T-helper 22 cell (primary cell): ENCODE measurements at places on chromosomes 4 and X.

DNA sequence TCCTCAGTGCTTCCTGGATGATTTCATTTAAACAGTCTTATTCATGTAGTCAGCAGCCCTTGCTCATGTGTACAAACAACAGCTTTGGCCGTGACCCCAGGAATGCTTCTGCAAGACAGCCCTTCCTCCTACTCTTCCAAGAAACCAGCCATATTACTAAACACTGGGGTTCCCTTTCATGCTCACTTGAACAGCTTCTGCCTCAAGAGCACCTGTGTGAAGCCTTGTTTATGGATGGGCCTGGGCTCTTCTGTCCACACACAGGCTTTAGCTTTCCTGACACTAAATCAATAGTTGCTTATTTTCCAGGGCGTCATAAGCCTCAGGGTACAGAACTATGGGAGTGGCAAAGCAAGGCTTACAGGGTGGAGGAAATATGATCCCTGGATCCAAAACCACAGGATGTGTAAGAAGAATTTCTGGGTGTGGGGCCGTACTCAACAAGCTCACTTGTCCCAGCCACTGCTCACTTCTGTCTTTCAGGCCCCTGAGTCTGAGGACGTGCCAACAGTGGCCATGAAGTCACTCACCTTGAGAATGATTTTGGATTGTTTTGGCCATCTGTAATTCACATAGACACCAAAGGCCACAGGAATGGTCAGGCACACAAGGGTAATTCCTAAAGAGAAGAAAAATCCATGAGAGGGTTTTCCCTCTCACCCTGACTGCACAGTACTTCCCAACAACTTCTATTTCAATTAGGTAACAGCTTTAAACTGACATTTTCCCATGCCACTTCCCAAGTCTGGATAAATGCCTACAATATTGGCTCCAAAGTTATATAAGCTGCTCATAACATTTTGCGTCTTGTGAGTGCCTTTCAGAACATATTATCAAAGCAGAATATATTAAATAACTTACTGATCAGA is 17.7 kb downstream of the SLC10A6 start:
- no peak for DNase-seq

DNA sequence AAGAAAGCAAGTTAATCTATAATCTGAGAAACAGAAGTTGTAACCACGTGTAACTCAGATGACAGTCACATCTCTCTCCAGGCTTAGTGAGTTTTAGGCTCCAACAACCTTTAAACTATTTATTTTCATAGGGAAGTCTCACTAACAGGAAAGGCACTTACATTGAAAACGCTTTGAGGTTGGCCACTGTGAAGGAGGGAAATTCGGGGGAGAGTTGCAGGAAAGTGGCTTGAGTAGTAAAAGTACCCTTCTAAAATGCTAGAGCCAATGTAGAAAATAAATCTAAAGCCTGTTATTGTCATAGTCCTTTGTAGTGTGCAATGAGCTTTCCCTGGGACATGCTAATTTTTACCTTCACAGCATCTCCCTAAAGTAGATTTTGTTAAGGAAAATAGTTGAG is 995 bp upstream of the NFXL1 start:
- no peak for DNase-seq

DNA sequence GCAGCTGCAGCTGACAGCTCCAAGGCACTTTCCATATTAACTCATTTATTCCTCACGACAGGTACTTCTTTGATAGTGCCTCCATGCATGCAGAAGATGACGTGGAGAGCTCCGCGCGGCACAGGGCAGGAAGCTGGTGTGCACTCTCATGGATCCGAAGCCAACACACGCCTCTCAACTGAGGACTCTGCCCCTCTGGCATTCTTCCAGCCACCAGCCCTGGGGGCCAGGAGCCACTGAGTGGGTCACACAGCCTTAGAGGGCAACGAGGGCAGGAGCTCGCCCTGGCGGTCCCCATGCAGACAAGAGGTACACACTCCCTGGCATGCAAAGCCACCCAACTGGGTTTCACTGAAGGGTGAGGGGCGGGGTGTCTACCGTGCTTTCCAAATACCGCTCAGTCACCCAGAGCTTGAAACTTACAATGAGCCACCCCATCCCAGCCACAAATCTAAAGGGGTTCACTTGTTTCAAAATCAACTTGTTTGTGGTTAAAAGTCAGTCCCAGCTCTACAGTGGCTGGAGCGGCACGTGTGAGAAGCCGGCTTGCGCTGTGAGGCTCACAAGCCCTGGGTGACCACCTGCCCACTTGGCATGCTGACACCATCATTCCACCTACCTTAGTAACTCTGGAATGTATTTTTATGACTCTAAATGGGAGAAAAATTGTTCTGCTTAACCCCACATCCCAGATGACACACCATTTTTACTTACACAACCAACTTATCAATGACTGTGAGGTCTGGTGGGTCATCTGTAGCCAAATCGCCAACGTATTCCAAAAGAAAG is 16.2 kb downstream of the NOP14 start:
- no peak for DNase-seq

- no peak for DNase-seq
Observed at GRCh38 chr4:31185014-31185585, 464.9 kb downstream of the PCDH7 start.

GRCh38 chr4:101160792-101161592 is 186.3 kb downstream of the PPP3CA start:
- no peak for DNase-seq

DNA sequence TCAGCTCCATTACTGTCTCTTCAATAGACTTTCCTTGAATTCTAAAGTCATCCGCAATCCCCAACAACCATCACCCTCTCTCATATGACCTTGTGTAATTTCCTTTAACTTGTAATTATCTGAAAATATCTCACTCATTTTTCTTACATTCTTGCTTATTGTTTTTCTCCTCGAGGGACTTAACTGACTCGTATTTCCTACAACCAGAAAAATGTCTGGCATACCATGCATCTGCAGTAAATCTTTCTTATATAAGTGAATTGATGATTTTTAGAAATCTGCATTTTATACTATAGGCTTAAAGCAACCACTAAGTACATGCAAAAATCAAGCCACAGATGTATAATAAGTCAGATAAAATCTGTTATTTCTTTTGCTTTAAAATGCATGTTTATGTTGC is 276.7 kb downstream of the UNC5C start:
- no peak for DNase-seq

DNA sequence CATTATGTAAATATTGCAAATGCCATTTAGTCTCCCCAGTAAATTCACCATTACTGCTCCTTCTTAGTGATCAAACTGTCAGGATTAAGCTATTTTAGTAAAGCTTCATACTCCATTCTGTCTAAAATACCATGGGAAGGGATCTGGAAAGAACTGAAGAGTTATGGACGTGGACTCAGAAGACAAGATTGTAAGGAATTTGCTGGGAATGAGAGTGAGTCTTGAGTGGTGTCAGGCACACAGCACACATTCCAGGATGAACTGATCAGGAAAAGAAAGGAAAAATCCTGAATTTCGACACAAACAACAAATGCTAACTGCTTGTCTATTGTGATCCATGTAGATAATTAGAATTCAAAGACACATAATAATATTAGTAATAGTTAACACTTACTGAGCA is 311.0 kb downstream of the CENPC start:
- no peak for DNase-seq

- DNase-seq = no peak
Observed at GRCh38 chrX:146396409-146396808, 413.2 kb upstream of the CXorf51B start.

DNA sequence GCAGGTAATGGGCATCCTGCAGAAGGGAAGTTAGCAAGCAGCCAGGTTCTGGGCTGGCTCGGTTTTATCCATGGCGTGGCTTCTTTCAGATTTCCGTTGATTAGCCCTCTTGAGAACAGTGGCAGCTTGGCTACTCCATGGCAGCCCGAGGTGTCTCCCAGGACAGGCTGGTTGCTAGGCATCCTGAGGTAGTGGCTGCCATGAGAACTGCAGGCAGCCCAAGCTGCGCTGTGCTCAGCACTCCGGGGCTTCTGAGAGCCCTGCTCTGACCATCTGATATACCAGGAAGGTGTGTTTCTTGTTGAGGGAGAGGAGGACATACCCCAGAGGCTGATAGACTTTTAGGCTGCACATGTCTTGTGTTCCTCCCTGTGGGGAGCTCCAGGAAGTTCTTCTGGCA is 253.4 kb upstream of the CASK start:
- no peak for DNase-seq
